Hypothalamus (tissue), 51 donors: ENCODE measurements at places on chromosomes 2 and 18.

DNA sequence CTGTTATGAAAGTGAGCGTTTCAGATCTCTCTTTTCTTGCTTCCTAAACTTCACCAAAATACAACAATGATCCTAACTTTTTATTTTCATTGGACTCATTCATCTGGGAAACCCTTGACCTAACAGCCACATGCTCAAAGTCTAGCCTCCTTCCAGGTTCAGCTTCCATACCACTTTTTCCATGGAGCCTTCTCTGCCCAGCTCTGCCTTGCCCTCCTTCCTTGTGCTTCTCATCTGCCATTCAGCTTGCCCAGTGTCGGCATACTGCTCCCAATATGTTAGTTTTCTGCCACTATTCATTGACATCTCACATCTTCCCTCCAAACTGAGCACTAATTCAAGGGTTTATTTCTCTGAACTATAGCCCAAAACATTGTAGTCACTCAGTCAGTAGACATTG is 214.7 kb downstream of the RAD51AP2 start:
- no peak for DNase-seq

GRCh38 chr2:128269990-128270671 is 48.5 kb downstream of the HS6ST1 start:
- DNase-seq: no peak

DNA sequence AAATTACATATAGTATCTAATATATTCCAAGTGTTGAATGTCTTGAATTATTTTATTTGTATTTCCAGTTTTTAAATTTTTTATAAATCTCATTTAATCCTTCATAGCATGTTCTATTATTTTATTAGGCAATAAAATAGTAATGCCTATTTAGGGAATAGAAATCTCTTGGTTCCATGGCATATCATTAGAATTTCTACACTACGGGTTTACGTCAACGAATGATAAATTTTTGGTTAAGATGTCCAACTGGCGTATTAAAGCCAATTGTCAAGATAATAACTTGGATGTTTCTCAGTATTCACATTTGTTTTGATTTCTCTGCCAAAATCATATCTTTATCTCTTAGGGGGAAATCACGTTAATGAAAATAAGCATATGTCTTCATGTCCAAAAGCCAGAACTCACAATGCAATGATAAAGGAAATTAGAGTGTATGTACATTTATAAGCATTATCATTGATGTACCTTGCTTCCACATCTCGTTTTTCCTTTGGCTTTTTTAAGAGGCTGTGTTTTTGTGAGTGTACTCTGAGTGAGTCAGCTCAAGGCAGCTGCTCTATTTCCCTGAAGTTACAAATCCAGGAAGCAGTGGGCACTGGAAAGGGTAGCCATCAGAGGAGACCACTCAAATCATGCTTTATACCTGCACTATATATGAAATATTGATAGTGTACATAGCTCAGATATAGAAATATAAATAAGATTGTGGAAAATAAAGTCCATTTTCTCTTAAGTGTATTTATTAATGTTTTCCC is 115.8 kb upstream of the PDE1A start:
- no peak for DNase-seq

- no peak for DNase-seq
These were observed 29.1 kb upstream of the SLC38A11 start for GRCh38 chr2:164984428-164984827.
